ENCODE measurements at places on chromosomes 13 and 19.

- no peak for DNase-seq
These were observed 5.0 kb downstream of the SYCE2 start for GRCh38 chr19:12913851-12914690.

GRCh38 chr19:1116726-1117581 is 13.2 kb downstream of the GPX4 start:
- no peak for DNase-seq

GRCh38 chr19:18083929-18084684 is 2.6 kb downstream of the IL12RB1 start:
- DNase-seq: no peak

DNA sequence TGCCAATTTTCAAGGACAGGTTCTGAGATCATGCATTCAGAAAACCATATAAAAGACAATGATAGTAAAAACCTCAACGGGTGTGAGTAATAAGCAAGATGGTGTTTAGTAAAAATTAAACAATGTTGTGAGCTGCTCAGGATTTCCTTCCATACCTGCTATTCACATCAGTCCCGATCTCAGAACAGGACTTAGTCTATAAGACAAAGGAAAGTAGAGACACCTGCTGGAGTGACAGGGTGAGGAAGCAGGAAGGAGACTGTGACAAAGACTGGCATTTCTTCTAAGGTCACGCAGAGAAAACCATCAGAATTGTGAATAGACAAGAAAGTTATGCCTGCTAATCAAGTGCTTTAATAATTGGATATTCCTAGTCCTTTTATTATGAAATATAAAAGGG is 648.0 kb downstream of the DACH1 start:
- no peak for DNase-seq

- DNase-seq: no peak
These were observed 751 bp downstream of the GRAMD1A start for GRCh38 chr19:35000647-35001501.

- DNase-seq: no peak
These were observed 5.3 kb downstream of the F7 start for GRCh38 chr13:113110852-113111315.

DNA sequence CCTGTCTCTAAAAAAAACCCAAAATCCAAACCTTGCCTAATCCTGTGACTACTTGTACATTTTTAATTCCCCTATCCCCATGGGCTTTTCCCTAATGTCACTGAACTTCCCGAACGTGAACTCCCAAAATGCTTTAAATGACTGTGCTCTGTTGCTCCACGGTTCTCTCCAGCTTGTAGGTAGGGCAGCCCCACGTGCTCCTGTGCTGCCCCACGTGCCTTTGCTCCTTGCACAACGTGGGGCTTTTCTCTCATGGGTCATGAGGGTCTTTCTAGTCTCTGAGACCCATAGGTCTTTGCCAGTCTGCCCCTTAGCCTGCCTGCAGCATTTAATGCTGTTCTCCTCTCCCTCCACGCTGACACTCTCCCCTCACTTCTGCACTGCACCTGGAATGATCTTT is 122.0 kb downstream of the SHISA2 start:
- DNase-seq: no peak

- DNase-seq: no peak
These were observed 27.7 kb downstream of the MAP2K2 start for GRCh38 chr19:4096049-4096892.

DNA sequence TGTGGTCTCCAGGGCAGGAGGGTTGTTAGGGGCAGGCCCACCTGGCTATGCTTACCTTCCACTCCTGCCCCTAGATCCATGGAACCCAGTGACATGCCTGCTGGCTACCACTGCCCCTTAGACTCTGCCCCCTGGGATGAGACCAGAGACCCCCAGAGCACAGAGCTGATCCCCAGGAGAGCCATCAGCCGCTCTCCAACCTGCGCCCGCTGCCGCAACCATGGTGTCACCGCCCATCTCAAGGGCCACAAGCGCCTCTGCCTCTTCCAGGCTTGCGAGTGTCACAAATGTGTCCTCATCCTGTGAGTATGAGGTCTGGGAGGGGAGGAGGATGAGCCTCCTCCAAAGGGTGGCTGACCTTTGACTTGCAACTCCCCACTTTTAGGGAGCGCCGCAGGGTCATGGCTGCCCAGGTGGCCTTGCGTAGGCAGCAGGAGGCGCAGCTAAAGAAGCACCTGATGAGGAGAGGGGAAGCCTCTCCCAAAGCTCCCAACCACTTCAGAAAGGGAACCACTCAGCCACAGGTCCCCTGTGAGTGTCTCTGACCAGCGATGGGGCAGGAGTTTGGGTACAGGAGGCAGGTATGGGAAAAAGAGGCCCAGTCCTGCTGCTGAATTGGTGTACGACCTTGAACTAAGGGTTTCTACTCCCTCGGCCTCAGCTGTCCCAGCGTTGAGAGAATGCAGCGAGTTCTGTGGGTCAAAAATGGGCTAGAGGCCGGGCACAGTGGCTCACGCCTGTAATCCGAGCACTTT is 2.7 kb downstream of the DMRTC2 start:
- no peak for DNase-seq

DNA sequence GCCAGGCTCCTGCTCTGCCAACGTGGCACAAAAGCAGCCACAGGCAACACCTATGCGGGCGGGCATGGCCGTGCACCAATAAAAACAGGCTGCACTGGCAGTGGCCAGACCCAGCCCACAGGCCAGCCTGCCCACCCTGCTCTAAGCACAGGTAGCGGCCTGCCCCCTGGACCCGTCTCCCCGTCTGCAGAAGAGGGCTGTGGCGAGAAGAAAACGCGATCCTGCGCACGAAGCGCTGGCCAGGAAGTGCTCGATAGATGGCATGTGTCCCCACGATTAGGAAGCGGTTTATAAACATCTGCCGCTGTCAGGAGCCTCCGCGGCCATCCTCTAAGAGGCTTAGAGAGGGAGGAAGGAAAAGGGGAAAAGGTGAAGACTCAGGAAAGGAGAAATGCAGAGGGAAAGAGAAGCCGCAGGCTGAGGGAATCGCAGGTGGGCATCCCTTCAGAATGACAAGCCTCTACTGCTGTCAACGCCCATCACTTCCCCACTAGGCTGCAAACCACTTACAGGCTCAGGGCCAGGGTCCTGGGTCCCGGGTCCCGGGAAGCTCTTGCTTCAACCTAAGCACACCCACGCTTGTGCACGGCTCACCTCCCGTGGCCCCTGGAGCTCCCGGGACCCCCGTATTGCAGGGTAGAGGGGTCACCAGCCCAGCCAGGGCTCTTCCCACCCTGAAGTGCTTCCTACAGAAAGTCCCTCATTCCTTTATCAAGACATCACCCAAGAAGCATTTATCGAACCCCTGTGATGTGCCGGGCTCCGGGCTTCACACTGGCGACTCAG is 10.5 kb downstream of the MLLT1 start:
- DNase-seq: no peak

DNA sequence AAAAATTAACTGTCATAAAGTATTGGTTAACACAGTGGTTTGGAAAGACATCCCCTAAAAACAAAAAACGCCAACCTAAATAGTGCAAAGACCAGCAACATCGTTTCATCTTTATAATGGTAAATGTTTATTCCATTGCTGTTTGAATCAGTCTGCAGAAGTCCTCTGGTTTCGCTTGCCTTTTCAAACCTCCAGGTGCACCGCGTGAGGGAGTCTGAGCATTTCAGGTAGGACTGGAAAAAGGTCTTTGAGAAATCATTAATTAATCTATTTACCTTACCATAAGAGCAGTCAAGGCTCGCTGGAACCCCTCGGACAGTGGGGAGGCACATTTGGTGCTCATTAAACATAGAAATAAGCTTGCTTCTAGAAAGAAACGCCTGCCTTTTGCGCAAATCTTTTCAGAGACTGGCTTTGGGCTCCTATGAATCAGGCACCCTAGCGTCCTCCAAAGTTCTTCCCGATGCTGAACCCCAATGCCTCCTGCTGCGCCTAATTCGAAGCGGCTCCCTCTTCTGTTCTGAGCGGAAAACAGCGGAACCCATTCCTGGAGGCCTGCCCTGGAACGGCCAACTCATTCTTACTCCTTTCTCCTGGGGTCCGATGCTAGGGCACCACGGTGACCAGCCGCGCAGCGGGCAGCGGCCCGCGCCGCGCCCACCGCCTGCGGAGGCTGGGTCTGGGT is 951 bp upstream of the MTUS2 start:
- no peak for DNase-seq

GRCh38 chr19:8468124-8468523 is 23.3 kb downstream of the HNRNPM start:
- no peak for DNase-seq

GRCh38 chr13:31204592-31204991 is 4.8 kb downstream of the B3GLCT start:
- no peak for DNase-seq

GRCh38 chr13:95002126-95002525 is 289.8 kb upstream of the SOX21 start:
- DNase-seq: no peak

- no peak for DNase-seq
These were observed 27.3 kb downstream of the TM9SF2 start for GRCh38 chr13:99528547-99528946.

DNA sequence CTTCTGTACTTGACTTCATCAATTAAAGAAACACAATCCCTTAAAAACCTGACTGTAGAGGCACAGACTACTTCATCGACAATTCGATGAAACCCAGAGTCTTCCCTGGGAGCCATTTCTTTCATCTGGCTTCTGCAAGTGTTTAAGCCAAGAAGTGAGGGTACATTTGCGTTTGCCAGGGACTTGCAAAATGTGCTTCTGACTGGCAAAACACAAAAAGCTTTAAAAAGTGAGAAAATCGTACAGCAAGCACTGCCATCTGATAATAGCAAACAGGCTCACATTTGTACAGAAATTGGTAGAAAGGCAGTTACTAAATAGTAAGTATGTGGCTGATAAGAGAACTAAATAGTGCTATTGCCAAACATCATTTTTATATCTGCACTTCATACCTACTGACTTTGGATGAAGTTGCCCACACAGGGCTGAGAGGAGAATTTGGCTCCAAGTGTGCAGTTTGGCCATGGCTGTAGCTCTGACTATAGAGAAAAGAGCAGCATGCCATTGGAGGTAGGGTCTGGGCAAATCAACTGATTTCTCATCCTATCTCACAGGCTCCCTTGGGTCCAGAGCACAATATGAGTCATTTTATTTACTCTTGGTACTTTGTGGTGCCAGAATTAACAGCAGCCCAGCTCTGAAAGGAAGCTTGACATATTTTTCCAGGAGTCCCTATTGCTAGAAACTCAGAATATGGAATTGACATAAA is 358.1 kb downstream of the OXGR1 start:
- DNase-seq: no peak

GRCh38 chr19:19426799-19427198 is 21.3 kb downstream of the GATAD2A start:
- no peak for DNase-seq

DNA sequence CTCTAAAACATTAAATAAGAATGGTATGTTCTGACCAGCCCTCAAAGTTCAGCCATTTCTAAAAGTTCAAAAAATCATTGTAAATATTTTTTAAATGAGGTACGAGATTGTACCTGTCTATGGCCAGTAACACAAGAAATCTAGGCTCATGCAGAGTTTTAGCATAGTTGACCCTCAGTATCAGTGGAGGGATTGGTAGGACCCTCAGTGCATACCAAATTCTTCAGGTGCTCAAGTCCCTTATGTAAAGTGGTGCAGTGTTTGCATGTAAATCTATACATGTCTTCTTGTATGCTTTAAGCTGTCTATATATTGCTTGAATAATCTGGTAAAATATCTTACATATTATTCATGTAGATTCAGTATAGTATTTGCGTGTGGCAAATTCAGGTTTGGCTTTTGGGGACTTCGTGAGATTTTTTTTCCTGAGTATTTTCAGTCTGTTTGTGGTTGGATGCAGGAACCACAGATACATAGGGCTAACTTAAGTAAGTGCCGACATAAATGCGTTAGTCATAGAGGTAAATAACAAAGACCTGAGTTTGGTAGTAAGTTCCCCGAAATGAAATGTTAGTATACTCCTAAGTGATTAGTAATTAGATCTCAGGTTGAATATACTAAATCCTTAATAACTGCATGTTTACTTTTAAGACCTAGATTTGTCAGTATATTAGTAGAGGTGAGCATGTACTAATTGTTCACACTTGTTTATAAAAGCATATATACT is 7.8 kb downstream of the MIR17HG start:
- no peak for DNase-seq

GRCh38 chr13:93304134-93304533 is 77.5 kb downstream of the GPC6 start:
- DNase-seq: no peak

DNA sequence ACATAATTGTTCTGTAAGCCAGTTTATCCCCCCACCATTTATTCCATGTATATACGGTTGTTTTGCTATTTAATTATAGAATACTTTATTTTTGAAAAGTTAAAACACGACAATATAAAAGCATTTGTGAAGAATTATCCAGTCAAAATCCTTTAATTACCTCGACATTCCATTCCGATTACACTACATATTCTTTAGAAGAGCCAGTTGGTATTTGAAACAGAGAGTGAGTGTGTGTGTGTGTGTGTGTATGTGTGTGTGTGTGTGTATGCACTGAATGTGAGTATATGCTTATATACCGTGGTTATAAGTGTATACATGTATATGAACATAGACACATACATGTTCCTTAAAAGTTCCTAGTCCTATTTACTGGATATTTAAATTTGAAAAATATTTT is 87.8 kb upstream of the KLF5 start:
- DNase-seq: no peak

GRCh38 chr13:24625870-24626849 is 54.0 kb upstream of the ATP12A start:
- no peak for DNase-seq

- DNase-seq: no peak
These were observed 325.4 kb downstream of the TEX29 start for GRCh38 chr13:111645598-111646455.

DNA sequence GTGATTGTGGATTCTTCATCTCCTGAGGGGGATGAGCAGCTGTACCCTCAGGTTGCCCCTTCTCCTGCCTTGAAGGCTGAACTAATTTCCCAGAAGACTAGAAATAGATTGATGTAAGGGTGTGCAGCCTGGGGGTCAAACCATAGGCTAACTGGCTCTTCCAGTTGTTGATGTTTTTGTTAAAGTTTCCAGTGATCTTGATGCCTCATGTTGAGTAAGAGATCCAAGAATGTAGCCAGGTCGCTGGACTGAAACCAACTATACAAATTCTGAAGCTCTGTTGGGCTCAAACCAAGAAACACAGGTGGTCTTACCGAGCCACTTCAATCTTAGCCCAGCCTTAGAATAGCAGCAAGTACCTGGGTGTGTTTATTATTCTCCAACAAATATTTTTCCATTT is 391.8 kb downstream of the KLF5 start:
- DNase-seq: no peak

Measured in stimulated activated CD8-positive, alpha-beta memory T cell treated with anti-CD3 and anti-CD28 coated beads, Interleukin-2, amount 100 ng/mL, for 1 hour (primary cell).